Activated CD8-positive, alpha-beta T cell treated with anti-CD3 and anti-CD28 coated beads for 36 hours (primary cell): ENCODE measurements at places on chromosomes 4 and X. TPM values are rescaled to one million over a fixed set of nuclear protein-coding genes. Genes with fewer than 3 reads are reported as not detected.

- H3K4me1 ChIP-seq: no peaks in the 10 kb centered on the region
- H3K27ac ChIP-seq: no peak overlapping the region
- no peak overlapping the region for H3K4me3 ChIP-seq
- H3K36me3 ChIP-seq: no peaks in the 10 kb centered on the region
- no peak for DNase-seq
Observed at GRCh38 chr4:143667461-143667860, 33.0 kb downstream of the FREM3 start.

GRCh38 chr4:149031399-149031798 lies 589.2 kb upstream of the NR3C2 start:
- no peaks in the 10 kb centered on the region for H3K36me3 ChIP-seq
- H3K4me1 ChIP-seq: no peaks in the 10 kb centered on the region
- peak; percentile 6 for DNase-seq
- H3K4me3 ChIP-seq: no peak overlapping the region

DNA sequence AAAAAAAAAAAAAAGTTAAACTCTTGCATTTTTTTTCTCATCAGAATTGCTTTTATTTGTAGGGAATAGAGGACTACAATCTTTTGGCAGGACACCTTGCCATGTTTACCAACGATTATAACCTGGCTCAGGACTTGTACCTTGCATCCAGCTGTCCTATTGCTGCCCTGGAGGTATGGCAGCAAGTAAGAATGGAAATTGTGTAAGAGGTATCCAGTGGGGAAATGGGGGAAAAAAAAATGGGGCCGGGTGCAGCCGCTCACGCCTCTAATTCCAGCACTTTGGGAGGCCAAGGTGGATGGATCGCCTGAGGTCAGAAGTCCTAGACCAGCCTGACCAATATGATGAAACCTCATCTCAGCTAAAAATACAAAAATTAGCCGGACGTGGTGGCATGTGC lies 49.8 kb downstream of the WDR19 start:
- H3K27me3 ChIP-seq: no peaks in the 10 kb centered on the region
- no peak for DNase-seq
- H3K36me3 ChIP-seq: peaks cover 3% of the 10 kb centered on the region
- no peak overlapping the region for H3K4me3 ChIP-seq

DNA sequence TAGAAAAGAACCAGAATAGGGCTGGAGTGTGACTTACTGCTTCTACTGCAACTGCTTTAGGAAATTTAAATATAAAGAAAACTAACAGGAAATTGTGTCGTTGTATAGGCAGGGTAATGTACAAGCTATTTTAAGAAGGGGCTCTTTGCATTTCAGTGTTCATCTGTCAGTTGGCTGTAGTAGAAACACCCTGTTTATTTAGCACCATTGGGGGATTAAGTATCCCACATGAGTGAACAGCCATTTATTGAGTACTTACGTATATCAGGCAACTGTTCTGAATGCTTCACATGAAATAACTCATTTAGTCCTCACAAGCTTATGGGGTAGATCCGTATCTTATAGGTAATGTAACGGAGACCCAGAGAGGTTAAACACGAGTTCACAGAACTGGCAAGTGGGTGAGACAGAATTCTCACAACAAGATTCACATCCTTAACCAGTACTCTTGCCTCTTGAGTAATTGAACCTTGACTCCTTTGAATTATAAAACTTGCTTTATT lies 23.9 kb downstream of the STIM2 start:
- peak overlapping the region; percentile 60 for H3K4me3 ChIP-seq
- H3K27me3 ChIP-seq: no peaks in the 10 kb centered on the region
- H3K36me3 ChIP-seq: peaks cover 16% of the 10 kb centered on the region
- peak overlapping the region; percentile 96 for H3K27ac ChIP-seq

- peaks cover 23% of the 10 kb centered on the region for H3K27me3 ChIP-seq
- H3K36me3 ChIP-seq: no peaks in the 10 kb centered on the region
- H3K4me3 ChIP-seq: peak overlapping the region; percentile 14
- H3K27ac ChIP-seq: no peak overlapping the region
- DNase-seq: no peak
- no peaks in the 10 kb centered on the region for H3K4me1 ChIP-seq
Observed at GRCh38 chrX:84186603-84187532, 1.1 kb downstream of the RPS6KA6 start.

DNA sequence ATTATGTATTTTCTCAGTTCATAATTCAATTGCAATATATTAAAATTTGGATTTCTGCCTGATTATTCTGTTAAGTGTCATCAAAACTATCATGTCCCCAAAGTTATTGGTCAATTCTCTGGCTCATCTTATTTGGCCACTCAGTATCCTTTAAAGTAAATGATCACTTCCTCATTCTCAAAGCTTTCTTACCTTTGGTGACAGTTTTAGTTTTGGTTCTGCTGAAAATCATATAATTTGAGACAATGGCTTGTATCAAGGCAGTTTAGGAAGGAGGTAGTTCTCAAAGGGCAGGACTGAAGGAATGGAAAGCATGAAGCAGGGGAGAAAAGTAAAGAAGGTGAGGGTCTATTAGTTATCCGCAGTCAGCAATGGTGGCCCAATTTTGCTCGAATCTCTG lies 1832.1 kb downstream of the ARAP2 start:
- DNase-seq: no peak
- no peaks in the 10 kb centered on the region for H3K27me3 ChIP-seq
- no peaks in the 10 kb centered on the region for H3K36me3 ChIP-seq
- H3K4me1 ChIP-seq: no peaks in the 10 kb centered on the region
- H3K27ac ChIP-seq: no peak overlapping the region
- H3K4me3 ChIP-seq: no peak overlapping the region

DNA sequence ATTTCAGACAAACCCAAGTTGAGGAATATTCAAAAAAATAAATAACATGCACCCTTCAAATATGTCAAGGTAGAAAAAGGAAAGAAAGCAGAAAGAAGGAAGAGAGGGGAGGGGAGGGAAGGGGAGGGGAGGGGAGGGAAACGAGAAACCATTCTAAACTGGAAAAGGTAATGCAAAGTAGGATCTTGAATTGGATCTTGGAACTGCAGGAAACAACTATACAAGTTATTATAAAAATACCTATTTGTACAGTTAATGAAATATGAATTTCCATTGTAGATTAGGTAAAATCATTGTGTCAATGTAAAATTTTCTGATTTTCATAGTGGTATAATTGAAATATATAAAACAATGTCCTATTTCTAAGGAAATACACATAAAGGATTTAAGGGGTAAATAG lies 668.4 kb downstream of the FAT4 start:
- H3K36me3 ChIP-seq: no peaks in the 10 kb centered on the region
- H3K27me3 ChIP-seq: no peaks in the 10 kb centered on the region
- H3K4me3 ChIP-seq: no peak overlapping the region

DNA sequence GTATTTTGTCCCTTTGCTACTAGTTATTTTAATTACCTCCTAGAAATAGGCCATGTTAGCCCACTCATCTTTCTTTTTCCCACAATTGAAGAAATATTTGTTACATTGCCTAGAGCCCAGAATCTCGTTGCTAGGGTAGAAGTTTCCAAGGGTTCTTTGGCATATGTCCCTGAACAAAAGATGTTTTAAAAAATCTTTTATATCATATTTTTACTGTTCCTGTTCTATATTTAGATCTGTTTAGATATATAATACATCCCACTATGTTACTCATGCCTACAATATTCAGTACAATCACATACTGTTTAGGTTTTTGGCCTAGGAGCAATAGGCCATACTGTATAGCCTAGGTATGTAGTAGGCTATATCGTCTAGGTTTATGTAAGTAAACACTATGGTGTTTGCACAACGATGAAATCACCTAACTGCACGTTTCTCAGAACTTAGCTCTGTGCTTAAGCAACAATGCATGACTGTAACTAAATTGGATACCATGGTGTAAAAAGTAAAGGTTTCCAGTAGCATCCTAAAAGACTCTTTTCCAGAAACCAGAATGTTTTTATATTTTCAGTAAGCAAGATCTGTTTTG lies 236.0 kb upstream of the SLIT2 start:
- H3K4me1 ChIP-seq: no peaks in the 10 kb centered on the region
- no peak overlapping the region for H3K4me3 ChIP-seq
- DNase-seq: no peak
- no peaks in the 10 kb centered on the region for H3K27me3 ChIP-seq
- H3K27ac ChIP-seq: no peak overlapping the region
- no peaks in the 10 kb centered on the region for H3K36me3 ChIP-seq

- H3K27me3 ChIP-seq: peaks cover 38% of the 10 kb centered on the region
- DNase-seq: no peak
- peak overlapping the region; percentile 17 for H3K4me3 ChIP-seq
- no peak overlapping the region for H3K27ac ChIP-seq
- H3K4me1 ChIP-seq: peaks cover 6% of the 10 kb centered on the region
Observed at GRCh38 chrX:17375637-17376430, 834 bp downstream of the NHS start.

DNA sequence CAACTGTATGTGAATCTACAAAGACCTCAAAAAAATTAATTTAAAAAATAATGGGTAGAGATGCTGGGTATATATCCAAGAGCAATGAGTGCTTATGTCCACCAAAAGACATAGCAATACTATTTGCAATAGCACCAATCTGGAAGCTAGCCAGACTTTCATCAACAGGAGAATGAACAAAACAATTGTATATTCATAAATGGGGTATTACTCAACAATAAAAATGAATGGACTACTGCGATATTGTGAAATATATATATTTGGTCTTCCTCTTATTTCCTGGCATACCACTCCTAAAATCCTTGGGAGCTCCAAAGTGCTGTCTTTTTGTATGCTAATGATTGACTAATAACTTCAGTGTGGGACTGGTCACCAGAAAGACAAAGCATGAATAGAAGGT lies 77.5 kb downstream of the MSN start:
- no peak for DNase-seq
- no peaks in the 10 kb centered on the region for H3K27me3 ChIP-seq
- H3K36me3 ChIP-seq: peaks cover 41% of the 10 kb centered on the region
- no peak overlapping the region for H3K27ac ChIP-seq
- peaks cover 61% of the 10 kb centered on the region for H3K4me1 ChIP-seq

DNA sequence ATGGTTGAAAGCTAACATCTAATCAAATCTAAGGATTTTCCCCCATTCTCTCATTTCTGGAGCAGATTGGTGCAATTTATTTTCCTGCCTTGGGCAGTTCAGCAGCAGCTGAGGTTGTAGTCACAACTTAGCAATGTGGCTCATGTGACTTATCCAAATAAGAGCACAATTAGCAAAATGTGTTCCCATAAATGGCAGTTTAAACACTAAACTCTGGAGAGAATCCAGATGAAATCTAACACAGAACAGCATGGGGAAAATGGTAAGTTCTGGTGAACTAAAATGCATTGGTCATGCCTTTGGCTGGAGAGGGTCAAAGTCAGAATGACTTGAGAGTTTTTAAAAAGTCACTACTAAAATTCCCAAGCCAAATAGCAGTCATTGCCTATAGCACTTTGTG lies 422.6 kb upstream of the DIPK2B start:
- no peak for DNase-seq
- no peak overlapping the region for H3K27ac ChIP-seq
- H3K36me3 ChIP-seq: no peaks in the 10 kb centered on the region
- H3K4me3 ChIP-seq: no peak overlapping the region
- H3K4me1 ChIP-seq: peaks cover 20% of the 10 kb centered on the region

DNA sequence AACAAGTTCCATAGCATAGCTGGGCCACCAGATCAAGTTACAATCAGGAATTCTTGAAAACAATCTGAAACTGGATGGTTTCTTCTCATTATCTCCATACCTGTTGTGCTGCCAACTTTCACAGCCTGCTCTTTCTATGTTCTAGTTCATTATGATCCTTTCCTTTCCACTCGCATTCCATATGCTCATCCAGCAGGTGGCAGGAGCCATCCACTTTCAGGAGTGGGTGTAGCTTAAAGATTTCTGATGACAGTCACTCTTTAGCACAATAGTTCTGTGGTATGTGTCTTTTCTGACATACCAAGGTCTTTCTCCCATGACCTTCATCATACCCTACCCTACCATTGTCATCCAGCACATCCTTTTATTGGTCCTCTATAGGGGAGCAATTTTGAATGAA lies 46.4 kb downstream of the PAGE2 start:
- H3K4me3 ChIP-seq: no peak overlapping the region
- H3K36me3 ChIP-seq: no peaks in the 10 kb centered on the region
- no peaks in the 10 kb centered on the region for H3K4me1 ChIP-seq
- H3K27me3 ChIP-seq: no peaks in the 10 kb centered on the region
- peak; percentile 29 for DNase-seq
- H3K27ac ChIP-seq: no peak overlapping the region

DNA sequence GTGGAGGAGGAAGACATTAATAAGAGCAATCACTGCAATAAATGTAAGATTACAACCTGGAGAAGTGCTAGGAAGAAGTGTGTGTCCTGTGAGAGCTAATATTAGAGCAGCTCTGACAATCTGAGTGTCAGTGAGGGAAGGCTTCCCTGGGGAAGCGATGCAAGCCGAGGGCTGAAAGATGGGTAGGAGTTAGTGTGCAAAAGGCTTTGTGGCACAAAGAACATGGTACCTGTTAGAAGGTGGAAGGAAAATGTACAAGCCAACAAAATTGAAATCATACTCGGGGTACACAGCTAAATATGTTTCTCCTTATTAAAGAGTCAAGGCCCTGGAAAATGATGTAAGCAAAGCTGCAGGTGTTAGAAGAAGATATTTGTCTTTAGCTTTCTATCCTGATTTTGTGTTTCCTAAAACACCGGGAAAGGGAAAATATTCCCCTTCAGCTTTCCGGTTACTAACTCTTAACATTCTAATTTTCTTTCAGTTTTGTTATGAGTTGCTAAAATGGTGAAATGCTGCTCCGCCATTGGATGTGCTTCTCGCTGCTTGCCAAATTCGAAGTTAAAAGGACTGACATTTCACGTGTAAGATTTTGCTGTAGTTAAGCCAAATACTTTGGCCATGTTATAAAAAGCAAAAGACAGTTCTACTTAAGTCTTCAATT lies 808 bp downstream of the THAP6 start:
- no peaks in the 10 kb centered on the region for H3K27me3 ChIP-seq
- H3K27ac ChIP-seq: peak overlapping the region; percentile 94
- H3K36me3 ChIP-seq: peaks cover 36% of the 10 kb centered on the region
- no peak overlapping the region for H3K4me3 ChIP-seq
- H3K4me1 ChIP-seq: peaks cover 45% of the 10 kb centered on the region

GRCh38 chr4:20603671-20604313 lies 96.5 kb upstream of the PACRGL start:
- no peaks in the 10 kb centered on the region for H3K36me3 ChIP-seq
- H3K27ac ChIP-seq: no peak overlapping the region
- H3K4me1 ChIP-seq: no peaks in the 10 kb centered on the region
- peaks cover 4% of the 10 kb centered on the region for H3K27me3 ChIP-seq
- no peak overlapping the region for H3K4me3 ChIP-seq

Gene ARSJ
- not detected for total RNA-seq

Gene MAD2L1
- 99.6 TPM for total RNA-seq

Gene TMEM164
- total RNA-seq: 11.5 TPM

Gene APLN
- 3.5 TPM for total RNA-seq

Gene ADH1C
- total RNA-seq: not detected

Gene GLUD2
- total RNA-seq: 0.56 TPM

Gene KCTD8
- not detected for total RNA-seq

Gene TACR3
- not detected for total RNA-seq

Gene TMPRSS11D
- not detected for total RNA-seq
